Stomach (tissue), 19 donors: ENCODE measurements at places on chromosomes 16 and 17. TPM values are rescaled to one million over a fixed set of nuclear protein-coding genes. Genes with fewer than 3 reads are reported as not detected.

PRSS22 gene
- total RNA-seq: 1.8 TPM

MLYCD gene
- 22.0 TPM for total RNA-seq

DRC3 gene
- total RNA-seq: not detected

CBX8 gene
- total RNA-seq: 2.8 TPM

GP1BA gene
- total RNA-seq: not detected

CA7 gene
- total RNA-seq: 0.55 TPM

HSF4 gene
- total RNA-seq: 630 TPM

SMPD3 gene
- total RNA-seq: 81.4 TPM

SARM1 gene
- total RNA-seq: 27.2 TPM

PAGR1 gene
- total RNA-seq: 12.5 TPM

HBM gene
- not detected for total RNA-seq

CCDC200 gene
- total RNA-seq: not detected

RABEP1 gene
- 24.1 TPM for total RNA-seq

CD300A gene
- total RNA-seq: 5.3 TPM

YPEL2 gene
- total RNA-seq: 37.8 TPM

SOX15 gene
- total RNA-seq: not detected

TMEM186 gene
- total RNA-seq: 12.9 TPM

KRTAP4-5 gene
- total RNA-seq: not detected

CCL22 gene
- total RNA-seq: not detected

DOC2B gene
- 5.1 TPM for total RNA-seq

TBC1D3C gene
- not detected for total RNA-seq

PMFBP1 gene
- 0.58 TPM for total RNA-seq

NME1 gene
- 44.1 TPM for total RNA-seq

TBX6 gene
- total RNA-seq: not detected

CSH2 gene
- total RNA-seq: not detected

TPPP3 gene
- 5.8 TPM for total RNA-seq

KRTAP4-9 gene
- total RNA-seq: not detected

TMEM114 gene
- total RNA-seq: not detected

NPIPB6 gene
- total RNA-seq: not detected

NECAB2 gene
- total RNA-seq: 11.2 TPM

NOG gene
- not detected for total RNA-seq

KCNG4 gene
- total RNA-seq: not detected

SNX20 gene
- total RNA-seq: not detected

AGRP gene
- total RNA-seq: not detected

KCNJ2 gene
- total RNA-seq: 6.4 TPM

SMIM22 gene
- 300 TPM for total RNA-seq

HOXB5 gene
- 0.73 TPM for total RNA-seq

DHX8 gene
- total RNA-seq: 9.8 TPM

PRKCB gene
- 18.7 TPM for total RNA-seq
